Activated T-helper 1 cell treated with anti-CD3 and anti-CD28 coated beads, Interleukin-2, amount 50 U/mL, for 16 hours (primary cell): ENCODE measurements at places on chromosomes 12 and 14.

GRCh38 chr12:6326316-6327228 is 15.3 kb downstream of the TNFRSF1A start:
- DNase-seq: no peak

DNA sequence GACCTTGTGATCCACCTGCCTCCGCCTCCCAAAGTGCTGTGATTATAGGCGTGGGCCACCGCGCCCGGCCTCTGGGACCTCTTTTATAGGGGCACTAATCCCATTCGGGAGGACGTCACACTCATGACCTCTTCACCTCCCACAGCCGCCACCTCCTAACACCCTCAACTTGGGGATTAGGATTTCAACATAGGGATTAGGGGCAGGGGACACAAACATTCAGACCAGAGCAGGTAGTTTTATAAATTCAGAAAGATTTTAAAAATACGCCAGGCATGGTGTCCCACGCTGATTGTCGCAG is 49.4 kb downstream of the TPCN1 start:
- DNase-seq: no peak

GRCh38 chr12:95073698-95074520 is 491 bp upstream of the NR2C1 start:
- DNase-seq: no peak

- peak; percentile 54 for DNase-seq
Measured at GRCh38 chr14:70821584-70822529, 12.5 kb upstream of the MAP3K9 start.

DNA sequence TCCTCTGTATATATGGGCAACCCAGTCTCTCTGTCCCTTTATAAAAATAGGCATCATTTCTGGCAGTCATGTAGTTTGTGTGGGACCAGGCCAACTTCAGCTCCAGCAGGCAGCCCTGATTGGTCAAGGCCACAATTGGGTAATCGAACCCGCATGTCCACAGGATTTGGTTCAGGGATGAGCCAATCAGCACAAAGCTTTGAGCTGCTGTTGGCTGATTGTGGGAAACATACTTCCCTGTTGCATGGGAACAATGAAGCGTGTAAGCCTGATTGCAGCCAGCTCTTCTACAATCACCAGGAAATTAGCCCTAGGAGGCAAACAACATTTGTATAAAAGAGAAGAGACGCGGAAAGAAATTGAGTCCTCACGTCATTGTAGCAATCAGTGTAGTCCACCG is 328.6 kb downstream of the PCNX1 start:
- DNase-seq: no peak

DNA sequence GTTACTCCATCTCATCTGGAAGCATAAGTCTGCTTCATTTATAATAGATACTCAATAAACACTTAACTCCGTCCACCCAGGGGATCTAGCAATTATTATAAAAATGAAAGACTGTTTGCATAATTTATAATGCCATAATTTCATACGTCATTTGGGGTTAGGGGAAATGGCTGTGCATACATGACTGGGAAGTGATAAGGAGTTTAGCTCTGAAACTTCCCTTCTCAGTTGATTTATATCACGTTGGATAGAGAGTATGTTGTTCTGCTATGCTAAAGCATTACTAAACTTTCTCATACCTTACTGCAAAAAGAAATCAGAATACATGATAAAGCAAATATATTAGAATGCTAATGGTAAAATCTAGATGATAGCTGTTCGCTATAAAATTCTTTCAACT is 90.4 kb upstream of the DYNC1H1 start:
- no peak for DNase-seq

DNA sequence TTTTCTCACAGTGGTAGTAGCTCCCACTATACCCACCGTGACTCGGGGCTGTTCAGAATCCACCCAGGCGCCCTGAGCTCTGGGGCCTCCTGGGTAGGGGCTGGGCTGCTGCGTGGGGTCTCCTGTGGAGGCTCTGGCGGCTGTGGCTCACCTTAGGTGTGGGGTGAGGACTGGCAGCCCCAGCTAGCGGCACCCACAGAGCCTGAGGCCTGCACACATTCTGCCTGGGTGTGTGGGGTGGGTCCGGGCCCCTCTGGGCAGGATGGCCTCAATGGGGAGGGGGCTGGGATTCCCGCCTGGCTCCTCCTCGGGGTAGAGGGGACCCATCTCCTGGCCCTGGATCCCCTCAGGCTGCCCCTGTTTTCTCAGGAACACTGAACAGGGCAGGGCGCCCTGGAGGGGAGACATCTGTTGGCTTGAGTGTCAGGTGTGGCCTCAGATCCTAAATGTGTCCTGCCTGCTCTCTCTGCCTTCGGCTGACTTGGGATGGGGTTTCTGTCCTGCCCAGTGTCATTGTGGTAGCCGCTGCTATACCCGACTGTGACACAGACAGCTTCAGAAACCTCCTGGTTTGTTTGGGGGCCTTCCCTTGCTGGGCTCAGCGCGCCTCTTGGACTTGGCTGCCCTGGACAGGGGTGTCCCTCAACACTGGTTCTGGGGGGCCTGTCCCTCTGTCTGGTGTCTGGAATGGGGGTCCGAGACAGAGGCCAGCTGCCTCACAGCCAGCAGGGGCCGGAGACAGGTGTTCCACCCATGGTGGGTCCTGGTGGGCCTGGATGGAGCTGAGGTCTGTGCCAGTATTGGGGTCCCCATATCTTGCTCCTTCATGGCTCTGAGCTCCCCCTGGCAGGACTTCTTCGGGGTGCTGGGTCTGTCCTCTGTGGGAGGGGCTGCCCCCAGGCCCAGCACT is 354.9 kb downstream of the TMEM121 start:
- DNase-seq: no peak

DNA sequence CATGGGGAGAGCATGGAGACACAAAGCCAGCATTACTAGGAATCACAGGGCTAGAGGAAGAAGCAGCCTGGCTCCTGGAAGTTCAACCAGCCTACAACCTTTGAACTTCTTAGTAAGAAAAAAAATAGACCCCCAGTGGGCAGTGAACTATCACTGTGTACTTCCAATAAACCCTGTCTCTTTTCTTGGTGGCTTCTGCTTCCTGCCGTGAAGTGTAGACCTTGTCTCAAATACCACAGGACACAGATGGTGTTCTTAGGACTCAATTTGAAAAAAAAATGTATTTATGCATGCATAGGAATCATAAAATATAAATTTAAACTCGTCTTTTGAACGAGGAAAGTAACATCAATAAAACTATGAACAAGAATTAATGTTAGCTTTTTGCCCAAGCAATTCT is 3.6 kb upstream of the PTGER2 start:
- no peak for DNase-seq

- DNase-seq: no peak
Measured at GRCh38 chr12:105357162-105357691, 26.7 kb downstream of the C12orf75 start.

GRCh38 chr12:47652521-47653234 is 53.2 kb downstream of the RPAP3 start:
- no peak for DNase-seq

GRCh38 chr14:76307786-76308780 is 67.9 kb upstream of the ESRRB start:
- no peak for DNase-seq

DNA sequence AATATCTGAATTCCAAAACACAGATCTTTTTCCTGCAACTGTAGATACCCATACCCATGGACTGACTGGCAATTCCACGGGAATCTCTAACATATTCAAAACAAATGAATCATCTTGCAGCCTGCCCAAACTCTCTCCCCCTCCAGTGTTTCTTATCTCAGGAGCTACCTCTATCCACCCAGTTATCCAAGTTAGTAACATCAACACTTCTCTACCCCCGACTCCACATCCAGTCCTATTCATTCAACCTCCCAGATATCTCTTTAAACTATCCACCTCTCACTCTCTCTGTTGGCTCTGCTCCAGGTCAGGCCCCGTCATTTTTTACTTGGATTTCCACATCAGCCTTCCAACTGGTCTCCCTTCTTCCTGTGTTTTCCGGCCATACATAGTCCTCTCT is 6.7 kb upstream of the KCNH5 start:
- DNase-seq: no peak
